ENCODE measurements at places on chromosomes 3 and 15.
A peak's percentile ranks its signal among the peaks of the same experiment; 100 is the strongest.

DNA sequence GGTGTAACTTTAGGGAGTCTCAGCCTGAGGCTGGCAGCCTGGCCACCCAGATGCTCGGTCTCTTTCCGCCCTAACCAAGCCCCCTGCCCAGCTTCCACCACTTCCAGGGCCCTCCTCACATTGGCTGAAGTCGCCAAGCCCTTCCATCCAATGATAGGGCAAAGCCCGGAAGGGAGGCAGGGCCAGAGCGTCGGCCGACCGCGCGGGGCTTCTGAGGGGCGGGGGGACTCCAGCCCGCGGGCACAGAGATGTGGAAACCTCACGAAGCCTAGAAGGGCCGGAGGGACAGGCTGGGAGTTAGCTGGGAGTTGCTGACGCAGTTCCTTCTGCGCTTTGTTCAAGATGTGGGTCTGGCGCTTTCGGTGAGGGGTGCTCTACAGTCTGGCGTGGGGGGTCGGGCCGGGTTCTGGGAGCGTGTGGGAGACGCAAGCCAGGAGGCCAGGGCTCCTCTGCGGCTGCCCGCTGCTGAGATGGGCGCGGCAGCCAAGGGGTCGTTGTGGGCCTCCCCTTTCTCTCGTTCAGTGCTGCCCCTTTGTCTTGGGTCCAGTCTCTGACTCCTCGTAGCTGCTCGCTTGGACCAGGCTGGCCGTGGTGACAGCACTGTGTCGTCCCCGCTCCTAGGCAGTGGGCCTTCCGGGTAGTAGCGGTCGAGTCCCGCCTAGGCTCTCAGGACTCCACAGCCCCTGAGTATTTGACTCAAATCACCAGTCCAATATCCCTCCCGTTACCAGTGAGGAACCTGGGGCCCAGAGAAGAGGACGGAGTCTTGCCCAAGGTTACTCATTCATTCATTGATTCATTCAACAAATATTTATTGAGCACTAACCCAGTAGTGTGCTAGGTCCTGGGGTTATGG, at the start of gene ZNF660:
TSS of gene ZNF660 (plus strand) at position 319 of the 856 bp plus-strand sequence. CDS start 9,230 bp downstream, outside the sequence.
- DNase-seq = peak; percentile 80

- no peak for DNase-seq
Observed at GRCh38 chr15:67917037-67917436, 77.2 kb upstream of the RNU6-1 start.

GRCh38 chr3:141353652-141354495, 14.4 kb upstream of the ZBTB38 start:
- DNase-seq = no peak

DNA sequence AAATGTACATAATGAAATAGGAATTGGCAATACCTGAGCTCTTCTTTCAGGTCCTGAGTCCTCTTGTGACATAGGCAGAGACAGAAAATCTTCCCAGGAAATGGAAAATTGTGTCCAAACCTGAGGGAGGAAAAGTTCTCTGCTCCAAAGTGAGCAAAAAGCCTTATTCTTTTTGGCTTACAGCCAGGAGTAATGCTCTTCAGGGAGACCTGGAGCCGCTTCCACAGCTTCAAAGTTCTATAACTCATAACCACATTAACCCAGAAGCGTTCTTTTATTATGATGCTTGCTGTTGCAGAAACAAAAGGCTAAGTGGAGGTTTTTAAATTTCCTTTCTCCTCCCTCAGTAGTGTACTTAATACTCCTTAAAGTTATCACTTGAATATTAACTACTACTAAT, 633 bp downstream of the IGSF10 start:
- DNase-seq = no peak

GRCh38 chr15:76904461-76905012, 603 bp downstream of the SCAPER start:
- DNase-seq = peak; percentile 46

DNA sequence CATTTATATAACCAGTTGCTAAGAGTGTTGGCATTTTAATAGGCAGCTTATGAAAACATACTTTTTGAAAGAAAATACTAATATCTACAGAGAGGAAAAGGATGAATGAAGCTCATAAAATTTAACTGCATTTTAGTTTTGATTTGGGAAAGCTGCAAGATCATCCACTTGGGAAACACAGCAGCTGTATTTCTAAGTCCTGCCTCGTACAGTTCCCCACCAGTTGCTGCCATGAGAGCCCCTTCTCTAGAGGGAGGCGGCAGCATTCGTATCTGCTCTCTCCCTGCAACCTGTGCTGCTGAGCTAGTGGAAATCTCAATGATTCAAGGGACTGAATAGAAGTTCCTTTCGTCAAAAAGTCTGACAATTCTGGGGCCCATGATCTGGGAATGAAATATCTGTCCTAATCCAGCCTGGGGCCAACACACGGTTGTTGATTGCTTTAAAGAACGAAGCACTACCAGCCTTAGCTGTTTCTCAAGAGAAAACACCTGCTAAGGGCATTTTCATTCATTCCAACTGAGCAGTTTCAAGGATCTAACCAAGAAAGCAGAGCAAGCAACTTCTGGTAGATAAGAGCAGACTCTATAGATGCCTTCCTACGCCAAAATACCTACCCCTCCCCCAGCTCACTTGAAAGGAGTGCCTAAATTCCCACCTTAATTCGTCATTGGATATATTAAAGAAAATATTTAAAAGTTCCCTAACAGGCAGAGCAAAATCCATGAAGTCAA, 223.7 kb downstream of the MAGI1 start:
- no peak for DNase-seq

- no peak for DNase-seq
Observed at GRCh38 chr15:64348455-64348854, 7.5 kb downstream of the CSNK1G1 start.

- DNase-seq = no peak
Observed at GRCh38 chr3:8518138-8518537, 16.5 kb downstream of the LMCD1 start.

- DNase-seq = no peak
Observed at GRCh38 chr3:187131981-187132380, 7.3 kb downstream of the RPL39L start.

DNA sequence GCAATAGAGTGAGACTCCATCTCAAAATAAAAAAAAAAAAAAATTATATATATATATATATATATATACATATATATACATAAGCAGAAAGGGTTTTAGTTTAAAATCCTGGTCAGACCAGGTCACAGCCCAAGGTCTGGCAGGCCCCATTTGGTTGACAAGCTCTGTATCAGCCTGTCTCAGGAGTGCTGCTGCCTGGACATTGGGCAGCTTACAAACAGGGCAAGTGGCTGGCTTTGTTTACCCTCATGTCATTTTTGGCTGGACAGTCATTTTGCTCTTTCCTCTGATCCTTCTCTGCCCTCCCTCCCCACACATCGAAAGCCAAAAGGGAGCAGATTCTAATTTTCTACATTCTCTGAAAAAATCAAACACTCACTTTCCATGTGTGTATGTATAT, 26.7 kb upstream of the KLHL6 start:
- no peak for DNase-seq

DNA sequence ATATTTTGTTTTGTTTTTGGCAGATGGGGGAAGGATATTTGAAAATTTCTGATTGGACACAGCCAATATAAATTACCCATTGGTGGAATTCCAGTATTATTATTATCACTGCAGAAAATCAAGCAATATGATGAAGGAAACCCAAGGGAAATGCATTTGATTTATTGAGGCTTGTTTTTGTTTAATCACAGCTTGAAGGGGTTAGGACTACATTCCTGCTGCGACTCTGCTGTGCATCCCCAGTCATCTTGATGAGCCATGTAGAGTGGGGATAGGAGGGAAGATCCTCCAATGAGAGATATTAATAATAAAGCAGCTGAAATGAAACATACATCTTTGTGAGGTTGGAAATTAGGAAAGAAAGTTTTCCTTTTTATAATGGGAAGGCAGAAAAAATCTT, 208.6 kb downstream of the GAP43 start:
- no peak for DNase-seq

- no peak for DNase-seq
Observed at GRCh38 chr3:182484682-182485081, 308.6 kb upstream of the ATP11B start.

DNA sequence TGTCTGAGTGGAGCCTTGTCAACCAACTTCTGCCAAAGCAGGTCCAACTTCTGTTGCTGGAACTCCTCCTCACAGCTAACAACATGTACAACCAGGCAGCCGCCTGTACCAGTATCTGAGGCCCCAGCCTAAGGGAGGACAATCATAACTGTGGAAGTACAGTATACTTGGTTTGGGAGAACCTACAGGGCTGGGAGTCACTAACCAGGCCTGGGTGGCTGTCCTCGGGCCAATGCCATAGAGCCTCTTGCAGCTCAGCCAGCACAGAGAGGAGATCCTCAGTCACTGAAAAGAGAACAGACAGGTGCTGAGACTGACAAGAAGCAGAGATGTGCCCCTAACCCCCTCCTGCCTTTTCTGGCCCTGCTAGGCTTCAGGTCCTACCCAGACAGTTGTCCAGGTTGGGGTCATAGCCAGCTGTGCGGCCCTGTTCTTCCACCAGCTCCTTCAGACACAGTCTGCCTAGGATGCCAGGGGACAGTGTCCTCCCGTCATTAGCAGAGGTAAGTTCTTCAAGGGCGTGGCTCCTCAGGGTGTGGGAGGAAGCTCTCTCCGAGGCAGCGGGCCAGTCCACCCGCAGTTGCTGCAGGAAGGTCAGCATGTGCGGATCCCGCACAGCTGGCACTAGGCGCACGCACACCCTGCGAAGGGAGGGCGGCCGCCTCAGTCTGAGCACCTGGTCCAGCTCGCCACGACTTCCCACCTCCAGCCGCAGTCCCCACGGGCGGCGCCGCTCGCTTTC, 980 bp downstream of the DALRD3 start:
- DNase-seq = peak; percentile 41

DNA sequence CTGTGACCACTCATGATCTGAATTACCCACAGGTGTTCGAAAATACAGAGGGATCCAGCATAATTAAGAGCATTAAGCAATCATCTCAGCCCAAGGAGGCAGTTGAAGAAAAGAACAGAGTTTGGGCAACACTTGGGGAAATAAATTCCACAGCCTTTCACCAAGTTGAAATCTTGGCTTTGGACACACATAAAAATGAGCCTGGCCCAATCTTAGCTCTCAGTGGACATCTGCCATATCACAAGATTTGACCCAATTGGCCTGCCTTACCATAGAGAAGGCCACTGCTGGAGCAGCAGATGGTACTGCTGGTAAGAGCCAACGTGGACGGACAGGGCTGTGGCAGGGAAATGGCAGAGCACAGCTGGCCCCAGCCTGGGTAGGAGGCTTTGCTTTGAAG, 13.0 kb downstream of the FOXP1 start:
- no peak for DNase-seq

DNA sequence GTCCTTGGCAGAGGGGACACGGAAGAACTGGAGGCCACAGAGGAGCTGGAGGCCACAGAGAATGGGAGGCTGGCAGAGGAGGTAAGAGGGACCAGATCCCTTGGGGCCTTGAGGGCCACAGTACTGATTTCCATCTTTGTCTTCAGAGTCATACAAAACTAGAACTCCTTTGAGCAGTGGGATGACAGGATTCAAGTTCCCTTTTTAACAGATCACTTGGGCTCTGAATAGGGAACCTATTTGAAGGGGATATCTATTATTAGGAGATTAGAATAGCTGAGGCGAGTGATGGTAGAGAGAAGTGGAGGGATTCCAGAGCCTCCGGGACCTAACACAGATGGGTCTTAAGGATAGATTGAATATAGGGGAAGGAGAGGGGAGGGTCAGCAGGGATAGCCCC, 55.7 kb downstream of the OXNAD1 start:
- DNase-seq = no peak

DNA sequence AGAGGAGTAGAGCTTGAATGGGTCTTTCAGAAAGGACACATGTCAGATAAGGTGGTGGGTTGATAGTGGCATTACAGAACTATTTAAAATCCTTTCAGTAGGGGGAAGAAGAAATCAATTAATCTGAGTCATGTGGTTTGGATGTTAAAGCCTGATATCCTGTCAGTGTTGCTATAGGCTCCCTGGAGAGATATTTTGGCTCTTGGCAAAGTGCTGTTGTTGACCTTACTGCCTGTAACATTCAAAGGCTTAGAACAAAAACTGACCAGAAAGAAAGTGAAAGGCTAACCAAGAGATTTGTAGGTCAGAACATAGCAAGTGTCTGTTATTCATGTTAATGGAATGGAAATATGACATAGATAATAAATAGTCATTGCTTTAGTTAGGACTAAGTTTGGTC, 552.9 kb downstream of the DIPK2A start:
- no peak for DNase-seq

- no peak for DNase-seq
Observed at GRCh38 chr3:178895178-178895789, 176.3 kb downstream of the ZMAT3 start.

- DNase-seq = no peak
Observed at GRCh38 chr3:183725387-183725786, 27.8 kb downstream of the YEATS2 start.

DNA sequence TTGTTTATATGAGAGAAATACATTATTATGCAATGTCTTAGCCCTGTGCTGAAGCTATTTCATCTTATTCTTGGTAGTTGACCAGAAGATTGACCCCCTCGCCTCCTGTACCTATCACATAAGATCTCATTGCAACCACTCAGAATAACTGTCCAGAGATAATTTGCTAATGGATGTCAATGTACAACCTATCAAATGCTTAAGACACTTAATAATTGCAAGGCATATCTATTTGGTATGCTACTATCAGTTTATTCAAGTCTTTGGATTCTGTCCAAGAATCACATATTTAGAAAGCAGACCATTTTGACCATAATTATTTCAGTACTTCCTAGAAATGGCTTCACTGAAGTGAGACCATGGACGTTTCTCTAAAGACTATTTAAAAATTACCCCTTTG, 241.6 kb downstream of the GAP43 start:
- no peak for DNase-seq

GRCh38 chr3:57952651-57953050, 55.6 kb upstream of the FLNB start:
- DNase-seq = no peak

DNA sequence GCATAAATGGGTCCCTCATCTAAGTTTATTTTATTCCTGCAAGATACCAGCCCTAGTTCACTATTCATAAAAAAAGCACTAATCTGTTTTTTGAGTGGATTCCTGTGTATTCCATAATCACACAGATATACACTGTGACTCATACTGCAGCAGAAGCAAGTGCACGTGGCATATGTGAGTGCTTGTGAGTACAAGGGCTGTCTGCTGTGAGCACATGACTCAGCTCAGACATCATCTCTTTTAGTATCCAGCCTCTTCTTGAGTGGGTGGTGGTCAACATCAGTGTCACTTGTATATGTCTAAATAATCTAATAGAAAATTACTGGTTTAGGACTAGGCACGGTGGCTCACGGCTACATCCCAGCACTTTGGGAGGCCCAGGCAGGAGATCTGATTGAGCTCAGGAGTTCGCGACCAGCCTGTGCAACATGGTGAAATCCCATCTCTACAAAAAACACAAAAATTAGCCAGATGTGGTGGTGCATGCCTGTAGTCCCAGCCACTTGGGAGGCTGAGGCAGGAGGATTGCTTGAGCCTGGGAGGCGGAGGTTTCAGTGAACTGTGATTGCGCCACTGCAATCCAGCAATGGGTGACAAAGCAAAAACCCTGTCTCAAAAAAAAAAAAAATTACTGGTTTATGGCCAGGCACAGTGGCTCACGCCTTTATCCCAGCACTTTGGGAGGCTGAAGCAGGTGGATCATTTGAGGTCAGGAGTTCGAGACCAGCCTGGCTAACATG, 49.8 kb downstream of the NIPA2 start:
- DNase-seq = no peak

GRCh38 chr3:148763156-148763680, 64.4 kb upstream of the CPB1 start:
- DNase-seq = no peak

All from NCI-H1092 treated with DMSO at 0.1 percent for 48 hours (cell line).